ENCODE measurements at places on chromosomes 6 and 20.

DNA sequence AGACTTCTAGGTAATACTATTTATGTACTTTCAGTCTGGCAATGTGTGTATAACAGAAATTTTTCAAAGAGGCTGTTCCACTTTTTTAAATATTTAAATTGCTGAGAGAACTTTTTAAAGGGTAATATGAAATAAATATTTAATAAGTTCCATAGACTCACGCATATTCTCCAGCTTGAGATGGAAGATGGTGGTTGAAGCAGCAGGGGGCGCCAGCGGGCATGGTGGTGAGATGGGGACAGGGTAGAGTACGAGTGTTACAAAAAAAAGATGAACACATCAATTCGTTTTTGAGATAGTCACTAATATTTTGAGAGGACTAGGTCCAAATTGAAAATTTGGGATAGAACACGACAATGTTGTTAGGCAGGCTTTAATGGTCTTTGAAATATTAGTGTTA, 68.4 kb downstream of the RSPO3 start:
- DNase-seq: no peak

- no peak for DNase-seq
Measured at GRCh38 chr20:4829514-4830215, 108.0 kb downstream of the PRND start.

DNA sequence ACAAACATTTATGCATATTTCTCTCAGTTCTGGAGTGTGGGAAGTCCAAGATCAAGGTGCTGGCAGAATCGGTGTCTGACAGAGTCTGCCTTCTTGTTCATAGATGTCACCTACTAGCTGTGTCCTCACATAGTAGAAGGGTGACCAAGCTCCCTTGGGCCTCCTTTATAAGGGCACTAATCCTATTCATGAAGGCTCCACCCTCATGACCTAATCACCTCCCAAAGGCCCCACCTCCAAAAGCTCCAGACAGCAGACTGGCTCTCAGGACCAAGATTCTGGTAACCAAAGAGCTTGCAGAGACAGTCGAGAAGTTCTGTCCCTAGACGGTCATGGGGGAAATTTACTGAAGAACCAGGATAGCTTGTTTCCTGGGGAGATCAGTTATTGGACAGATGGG, 139.1 kb downstream of the COL9A1 start:
- no peak for DNase-seq

- DNase-seq: no peak
Measured at GRCh38 chr6:29990931-29991330, 48.6 kb downstream of the HLA-A start.

DNA sequence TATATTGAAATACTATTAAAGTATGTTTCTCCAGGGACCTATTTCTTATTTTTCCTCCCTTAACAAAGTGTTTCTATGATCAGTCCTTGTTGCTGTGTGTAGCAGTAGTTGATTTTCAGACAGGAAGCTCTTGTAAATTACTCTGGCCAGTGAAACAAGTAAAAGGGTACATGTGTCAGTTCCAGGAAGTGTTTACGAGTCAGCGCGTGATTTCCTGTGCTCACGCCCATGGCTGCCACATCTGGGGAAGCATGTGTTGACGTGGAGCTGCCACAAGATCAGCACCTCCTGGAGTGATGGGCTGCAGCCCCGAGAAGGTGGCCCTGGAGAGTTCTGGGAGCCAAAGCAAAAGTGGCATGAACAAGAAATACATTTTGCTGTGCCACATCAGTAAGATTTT, 38.6 kb upstream of the GGTLC1 start:
- no peak for DNase-seq

GRCh38 chr6:29564875-29565274, 5.3 kb upstream of the UBD start:
- DNase-seq: peak; percentile 35

DNA sequence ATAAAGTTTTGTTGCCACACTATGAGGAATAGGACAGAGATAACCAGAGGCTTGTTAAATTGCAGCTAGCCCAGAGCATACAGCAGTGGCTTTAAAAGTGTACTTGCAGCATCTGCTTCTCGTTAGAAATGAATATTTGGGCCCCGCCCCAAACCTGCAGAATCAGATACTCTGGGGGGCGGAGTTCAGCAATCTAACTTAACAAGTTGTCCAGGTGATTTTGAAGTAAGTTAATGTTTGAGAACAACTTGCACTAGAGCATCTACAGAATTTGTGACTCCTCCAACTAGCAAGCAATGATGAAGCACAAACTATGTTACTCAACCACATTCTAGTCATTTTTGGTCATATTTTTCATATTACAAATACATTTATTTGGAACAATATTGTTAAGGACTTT, 10.6 kb upstream of the SUPT3H start:
- DNase-seq: no peak

DNA sequence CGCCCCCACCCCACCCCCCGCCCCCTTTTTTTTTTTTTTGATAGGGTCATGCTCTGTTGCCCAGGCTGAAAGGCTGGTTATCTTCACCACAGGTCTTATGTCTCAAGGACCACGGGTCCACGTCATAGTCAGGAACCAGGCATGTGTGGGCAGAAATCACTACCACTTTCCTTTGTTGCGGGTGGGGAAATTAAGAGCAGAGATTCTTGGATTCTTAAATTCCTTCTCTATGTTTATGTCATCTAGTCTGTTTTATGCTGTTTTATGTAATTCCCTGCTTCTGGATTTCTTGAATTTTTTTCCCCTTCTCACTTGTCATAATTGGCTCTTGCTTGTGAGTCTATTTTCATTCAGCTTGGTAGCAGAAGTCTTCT, 25.8 kb upstream of the PLCG1 start:
- DNase-seq: peak; percentile 24

GRCh38 chr20:55953201-55953600, 52.1 kb downstream of the CBLN4 start:
- DNase-seq: no peak

- DNase-seq: no peak
Measured at GRCh38 chr20:60060593-60060992, 102.4 kb downstream of the CDH26 start.

DNA sequence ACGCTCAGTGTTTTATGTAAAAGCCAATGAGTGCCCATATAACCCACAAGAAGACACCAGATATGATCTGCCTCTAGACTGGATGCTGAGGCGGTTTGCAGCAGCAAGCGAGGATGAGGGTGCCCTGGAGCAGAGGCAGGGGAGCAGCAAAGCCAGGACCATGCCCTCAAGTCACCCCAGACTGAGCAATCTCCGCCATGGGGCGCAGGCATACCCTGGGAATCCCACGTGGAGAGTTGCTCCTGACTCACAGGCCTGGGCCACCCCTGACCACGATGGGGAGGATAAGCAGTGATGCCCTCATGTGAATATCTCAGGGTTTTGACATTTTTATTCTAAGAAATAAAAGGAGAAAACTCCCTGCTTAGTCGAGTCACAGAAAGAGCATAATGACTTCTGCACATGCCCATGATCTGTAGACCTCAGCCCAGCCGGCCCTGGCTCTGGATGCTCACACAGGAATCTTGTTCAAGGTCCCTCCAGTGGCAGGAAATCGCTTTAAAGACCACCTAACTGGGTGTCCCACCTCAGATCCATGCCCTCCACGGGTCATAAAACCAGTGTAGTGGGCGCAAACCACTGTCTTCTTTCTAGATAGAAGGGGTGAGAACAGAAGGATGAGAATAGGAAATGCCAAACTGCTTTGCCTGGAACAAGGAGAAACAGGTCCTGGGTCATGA, 138.3 kb upstream of the SNX9 start:
- DNase-seq: no peak

DNA sequence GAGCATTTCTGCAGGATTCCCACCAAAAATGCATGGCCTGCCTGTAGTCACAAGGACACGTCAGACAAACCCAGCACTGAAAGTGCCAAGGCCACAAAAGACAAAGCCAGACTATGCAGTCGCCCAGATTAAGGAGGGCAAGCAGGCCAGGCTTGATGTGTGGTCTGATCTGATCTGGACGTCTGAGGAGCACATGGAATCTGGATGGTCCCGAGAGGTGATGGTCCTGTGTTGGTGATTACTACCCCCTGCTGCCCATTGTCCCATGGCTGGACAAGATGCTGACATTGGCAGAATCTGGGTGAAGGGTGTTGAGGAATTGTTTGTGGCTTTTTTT, 17.1 kb downstream of the NPEPL1 start:
- no peak for DNase-seq

DNA sequence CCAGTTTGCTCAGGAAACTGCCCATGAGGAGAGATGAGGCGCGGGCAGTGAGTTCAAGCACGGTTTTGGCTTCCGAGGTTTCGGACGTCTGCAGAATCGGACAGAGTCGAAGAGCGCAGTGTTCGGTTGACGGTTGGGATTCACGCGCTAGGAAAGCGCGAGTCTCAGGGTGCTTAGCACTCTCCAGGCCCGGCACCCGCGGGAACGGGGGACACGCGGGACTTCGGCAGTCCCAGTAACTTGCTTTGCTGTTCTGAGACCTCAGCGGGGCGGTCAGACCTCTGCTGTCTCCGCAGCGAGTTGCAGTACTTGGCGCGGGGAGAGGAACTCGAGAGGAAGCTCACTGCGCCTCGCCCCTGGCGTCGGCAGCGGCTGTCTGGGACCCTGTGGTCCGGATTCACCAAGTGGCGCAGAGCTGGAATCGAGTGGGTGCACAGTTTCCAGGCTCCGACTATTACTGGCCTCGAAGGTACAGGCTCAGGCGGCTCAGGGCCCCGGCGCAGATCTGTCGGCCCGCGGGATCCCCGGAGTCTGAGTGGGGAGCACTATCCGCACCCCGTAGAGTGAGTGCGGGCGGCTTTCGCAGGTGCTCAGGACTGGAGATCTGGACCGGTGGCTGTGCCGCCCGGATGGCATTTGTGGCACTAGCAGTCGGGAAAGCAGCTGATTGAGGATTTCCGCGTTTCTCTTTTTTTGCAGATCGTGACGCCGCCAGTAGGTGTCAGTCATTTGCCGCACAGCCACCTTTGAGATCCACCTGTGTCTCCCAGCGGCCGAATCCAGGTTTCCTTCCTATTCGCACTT, at the start of gene POM121L2:
TSS of gene POM121L2 (minus strand) at position 128 of the 804 bp plus-strand sequence. CDS start at position 25, 103 bp downstream.
- DNase-seq: peak; percentile 74

Measured in GM13977 (cell line).